ENCODE measurements at places on chromosomes 7 and 10. TPM values are rescaled to one million over a fixed set of nuclear protein-coding genes. Genes with fewer than 3 reads are reported as not detected.

Gene KIAA1549
- total RNA-seq = 1.4 TPM

Gene ADAM12
- total RNA-seq = 93.8 TPM

Gene ABI1
- total RNA-seq = 93.6 TPM

Gene OR2A1
- total RNA-seq = 0.39 TPM

Gene SYT15B
- total RNA-seq = 0.39 TPM

Gene CRHR2
- total RNA-seq = not detected

Gene SNCG
- 17.6 TPM for total RNA-seq
